ENCODE measurements at places on chromosomes 2 and 18.

DNA sequence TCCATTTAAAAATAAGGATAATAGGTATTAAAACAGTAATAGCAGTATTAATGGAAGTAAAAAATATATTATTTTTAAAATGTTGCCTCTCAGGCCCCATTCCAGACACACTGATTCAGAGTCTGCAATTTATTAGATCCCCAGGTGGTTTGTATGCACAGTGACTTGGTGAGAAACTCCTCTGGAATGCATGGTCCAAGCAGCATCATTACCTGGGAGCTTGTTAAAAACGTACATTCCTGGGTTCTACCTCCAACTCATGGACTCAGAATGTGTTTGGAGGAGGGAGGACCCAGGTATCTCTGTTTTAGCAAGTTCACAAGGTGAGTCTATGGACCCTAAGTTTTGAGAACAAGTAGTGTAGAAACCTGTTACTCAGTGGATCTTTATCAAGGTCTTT, 95.6 kb downstream of the ITGA4 start:
- no peak for DNase-seq

DNA sequence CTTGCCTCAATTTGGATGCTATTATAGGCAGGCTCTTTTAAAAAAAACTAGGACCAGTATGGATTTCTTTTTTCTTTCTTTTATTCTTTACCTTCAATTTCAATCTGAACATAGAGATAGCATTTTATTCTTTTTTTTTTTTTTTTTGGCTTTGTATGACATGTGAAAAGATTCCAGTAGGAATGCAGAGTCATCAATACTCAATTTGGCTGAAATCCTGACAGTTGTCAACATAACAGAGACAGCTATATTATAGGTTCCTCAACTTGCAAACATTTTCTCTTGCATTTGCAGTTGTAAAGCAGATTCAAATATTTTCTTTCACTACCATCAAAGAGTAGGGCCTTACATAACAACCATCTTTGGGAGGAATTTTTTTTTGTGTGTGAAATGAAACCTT, 334.4 kb downstream of the LRP1B start:
- DNase-seq = no peak

- no peak for DNase-seq
Measured at GRCh38 chr2:23385748-23386338, 864 bp downstream of the KLHL29 start.

- peak; percentile 75 for DNase-seq
Measured at GRCh38 chr2:74515981-74516633, 1.9 kb downstream of the TLX2 start.

GRCh38 chr2:226905718-226906117, 69.9 kb downstream of the RHBDD1 start:
- DNase-seq = no peak

DNA sequence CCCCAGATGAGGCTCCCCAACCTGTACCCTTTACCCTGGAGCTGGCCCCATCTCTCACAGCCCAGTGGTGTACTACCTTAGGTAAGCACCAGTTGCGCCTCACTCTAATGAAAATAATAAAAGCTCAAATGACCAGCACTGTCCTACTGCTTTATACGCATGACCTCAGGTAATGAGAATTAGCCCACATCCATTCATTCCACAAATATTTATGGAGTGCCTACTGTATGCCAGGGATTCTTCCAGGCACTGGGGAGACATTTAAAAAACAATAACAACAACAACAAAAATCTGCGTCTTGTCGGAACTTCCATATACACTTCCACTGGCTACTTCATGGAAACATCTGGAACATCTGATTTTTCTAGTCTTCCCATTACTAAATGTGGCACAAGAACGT, 20.8 kb downstream of the HPCAL1 start:
- no peak for DNase-seq

DNA sequence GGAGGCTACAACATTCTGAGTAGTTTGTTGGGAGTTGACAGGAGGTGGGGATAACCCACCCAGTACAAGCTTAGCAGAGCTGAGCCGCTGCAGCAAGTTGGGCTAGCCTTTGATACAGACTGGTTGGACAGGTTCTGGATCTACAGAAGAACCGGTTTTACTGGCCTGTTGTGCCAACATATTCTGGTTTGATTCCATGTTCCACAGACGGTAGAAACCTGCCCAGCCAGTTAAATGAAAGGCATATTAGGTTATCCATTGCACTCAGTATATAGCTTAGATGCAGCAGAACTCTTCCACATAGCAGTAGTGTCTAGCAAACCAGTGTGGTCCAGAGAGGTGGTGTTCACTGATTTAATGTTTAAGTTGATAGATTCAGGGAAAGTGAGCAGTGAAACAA, 19.3 kb upstream of the RBBP8 start:
- DNase-seq = no peak

DNA sequence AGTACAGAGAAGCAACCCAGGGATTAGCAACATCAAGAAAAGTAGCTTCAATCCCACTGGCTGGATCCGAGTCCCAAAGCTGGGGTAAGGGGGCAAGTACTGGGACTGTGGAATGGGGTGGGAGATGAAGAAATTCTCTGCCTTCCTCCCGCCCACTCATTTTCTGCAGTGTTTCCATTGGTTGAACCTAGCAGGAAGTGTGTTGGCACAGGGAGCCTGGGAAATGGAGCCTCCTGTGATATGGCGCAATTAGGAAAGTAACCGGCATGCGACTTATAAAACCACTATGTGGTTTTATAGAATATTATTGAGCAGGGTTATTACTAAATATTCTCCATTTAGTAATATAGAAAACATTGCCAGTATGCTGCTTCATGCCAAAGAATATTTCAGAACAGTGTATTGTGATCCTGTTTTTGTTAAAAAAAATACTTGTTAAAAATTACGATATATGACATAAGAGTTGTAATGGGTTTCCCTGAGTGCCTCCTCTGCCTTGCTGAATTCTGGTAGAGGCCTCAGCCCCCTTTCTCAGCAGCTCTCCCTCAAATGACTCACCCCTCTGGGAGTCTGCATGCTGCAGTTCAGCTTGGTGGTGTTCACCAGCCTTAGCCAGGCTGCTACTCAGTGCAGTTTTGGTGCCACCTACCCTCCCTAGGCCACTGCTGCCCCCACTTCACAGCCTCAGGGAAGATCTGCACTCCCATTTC, 60.5 kb downstream of the HK2 start:
- no peak for DNase-seq

DNA sequence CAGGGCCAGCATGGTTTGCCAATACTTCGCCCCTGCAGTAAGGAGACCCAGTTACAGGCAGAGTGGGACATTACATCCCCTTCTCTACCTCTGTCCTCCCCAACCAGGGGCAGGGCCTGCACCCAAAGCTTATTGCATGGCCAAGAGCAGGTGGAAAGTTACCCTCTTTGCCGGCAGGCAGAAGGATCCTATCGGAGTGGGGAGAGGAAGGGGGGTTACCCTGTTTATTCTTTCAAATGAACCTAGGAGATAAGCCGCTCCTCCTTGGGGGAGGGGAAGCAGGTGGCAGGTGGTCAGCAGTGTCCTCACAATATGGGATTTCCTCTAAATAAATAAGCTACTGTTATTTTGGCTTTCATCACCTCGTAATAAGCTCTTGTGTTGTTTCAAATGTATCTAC, 53.9 kb downstream of the SPATS2L start:
- DNase-seq = no peak

DNA sequence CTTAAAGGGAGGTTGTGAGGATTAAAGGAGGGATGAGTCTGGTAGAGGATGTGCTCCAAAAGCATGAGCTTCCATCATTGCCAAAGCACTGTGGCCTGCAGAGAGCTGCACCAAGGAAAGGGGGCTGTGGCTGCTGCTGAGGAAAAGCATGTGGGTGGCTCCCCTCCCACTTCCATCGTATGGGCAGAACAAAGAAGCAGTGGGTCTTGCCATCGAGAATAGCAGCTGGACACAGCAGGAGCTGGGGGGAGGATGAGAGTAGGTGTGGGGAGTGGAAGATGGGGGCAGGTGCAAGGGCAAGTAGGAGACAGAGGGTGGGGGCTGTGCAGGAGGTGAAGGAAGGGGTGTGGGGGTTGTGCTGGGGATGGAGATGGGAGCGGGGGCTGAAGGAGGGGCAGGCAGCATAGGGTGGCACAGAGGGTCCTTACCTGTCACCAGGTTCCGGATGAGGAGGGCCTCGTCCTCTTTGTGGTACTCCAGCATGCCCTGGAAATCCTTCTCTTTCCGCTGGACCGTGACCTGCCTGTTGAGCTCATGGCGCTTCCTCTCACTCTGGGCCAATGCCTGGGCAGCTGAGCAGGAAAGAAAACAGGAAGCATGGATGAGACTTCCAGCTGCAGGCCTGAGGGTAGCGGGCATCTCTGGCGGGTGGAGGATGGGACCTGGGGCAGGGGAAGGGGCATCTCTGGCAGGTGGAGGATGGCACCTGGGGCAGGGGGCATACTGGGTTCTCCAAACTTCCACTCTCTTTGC, 33.6 kb upstream of the ACAA2 start:
- no peak for DNase-seq

DNA sequence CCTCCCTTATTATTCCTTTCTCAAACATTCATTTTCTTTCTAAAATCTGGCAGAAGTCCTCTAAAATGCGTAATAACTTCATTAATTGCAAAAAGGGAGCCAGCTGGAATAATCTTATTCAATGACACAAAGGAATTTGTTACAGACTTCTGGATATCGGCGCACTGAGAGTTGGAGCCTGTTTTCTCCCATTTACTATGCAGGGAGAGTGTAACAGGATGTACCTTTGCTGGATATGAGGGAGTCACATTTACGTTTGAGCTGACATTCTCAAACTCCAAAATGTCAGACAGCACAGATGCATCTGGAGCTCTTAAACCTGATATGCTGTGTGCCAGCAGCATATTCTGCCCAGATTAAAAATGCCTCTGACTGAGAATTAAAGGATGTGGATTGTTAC, 275.3 kb downstream of the TMX3 start:
- DNase-seq = no peak

DNA sequence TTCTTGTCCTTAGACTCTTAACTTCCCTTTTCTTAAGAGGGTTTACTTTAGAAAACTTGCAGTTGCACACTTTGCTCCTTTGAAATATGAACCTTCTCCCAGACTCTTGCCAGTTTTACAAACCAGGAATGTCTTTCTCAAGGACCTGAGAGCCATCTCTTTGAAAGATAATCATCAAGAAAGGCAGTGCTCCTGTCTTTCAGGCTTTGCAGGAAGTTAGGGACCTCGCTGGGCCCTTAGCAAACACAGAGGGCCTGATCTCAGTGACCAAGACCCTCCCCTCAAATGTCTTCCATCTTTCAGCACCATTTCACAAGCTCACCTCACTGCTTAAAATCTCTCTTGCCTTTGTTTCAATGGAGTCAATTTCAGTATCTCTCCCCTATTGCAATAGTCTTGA, 32.0 kb upstream of the NYAP2 start:
- DNase-seq = no peak

DNA sequence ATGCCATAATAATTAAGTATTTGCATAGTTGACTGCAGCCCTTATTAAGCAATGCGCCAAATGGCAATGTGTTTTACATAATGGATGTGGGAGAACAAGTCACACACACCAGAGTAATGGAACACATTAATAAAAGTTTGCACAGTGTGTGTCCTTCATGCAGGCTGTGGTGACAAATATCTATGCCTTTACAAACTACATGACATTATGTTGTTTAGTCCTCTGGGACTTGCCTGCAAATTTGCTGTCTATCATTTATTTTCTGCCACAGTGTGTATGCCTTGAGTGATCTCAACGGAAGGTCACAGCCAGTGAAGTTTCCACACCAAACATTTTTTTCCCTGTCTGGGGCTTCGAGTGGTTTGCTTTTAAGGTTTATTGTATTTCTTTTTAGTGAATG, 175.2 kb upstream of the TMEFF2 start:
- DNase-seq = no peak

GRCh38 chr2:233349005-233349998, 5.0 kb upstream of the DGKD start:
- DNase-seq = no peak

GRCh38 chr2:100810603-100811145, 9.3 kb upstream of the NPAS2 start:
- no peak for DNase-seq

DNA sequence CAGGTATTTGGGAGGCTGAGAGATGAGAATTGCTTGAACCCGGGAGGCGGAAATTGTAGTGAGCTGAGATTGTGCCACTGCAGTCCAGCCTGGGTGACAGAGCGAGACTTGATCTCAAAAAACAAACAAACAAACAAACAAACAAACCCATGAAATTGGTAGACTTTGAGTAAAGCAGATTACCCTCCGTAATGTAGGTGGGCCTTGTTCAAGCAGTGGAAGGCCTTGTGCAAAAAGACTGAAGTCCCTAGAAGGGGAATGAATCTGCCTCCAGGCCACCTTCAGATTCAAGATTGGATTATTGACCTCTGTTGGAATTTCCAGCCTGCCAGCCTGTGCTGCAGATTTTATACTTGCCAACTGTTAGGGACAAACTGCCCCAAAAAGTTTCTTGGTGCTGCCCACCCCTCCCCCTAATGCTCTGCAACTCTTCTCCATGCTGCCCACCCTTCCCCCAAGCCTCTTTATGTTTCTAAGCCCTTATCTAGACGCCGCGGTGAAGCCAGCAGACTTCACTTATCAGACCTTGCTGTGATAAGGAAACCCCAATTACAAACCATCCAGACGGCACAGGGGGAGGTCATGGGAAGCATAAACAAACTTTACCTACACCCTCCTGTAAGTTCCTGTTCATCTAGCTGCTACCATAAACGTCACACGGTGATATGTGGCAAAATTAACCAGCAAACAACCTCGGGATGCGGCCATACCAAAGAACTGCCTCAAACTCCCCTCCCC, 17.0 kb downstream of the CYP27A1 start:
- no peak for DNase-seq
